Vein endothelial cell (primary cell): ENCODE measurements at places on chromosomes 6 and 20. TPM values are rescaled to one million over a fixed set of nuclear protein-coding genes. Genes with fewer than 3 reads are reported as not detected.

KCNB1 gene
- total RNA-seq = not detected in 2 replicates

C20orf202 gene
- total RNA-seq = 0.33 TPM in 1 of 2 replicates, not detected in the other

IRF4 gene
- 0.29 TPM in 1 of 2 replicates, not detected in the other for total RNA-seq

MEI4 gene
- under 0.01 TPM in 2 replicates for total RNA-seq

MCCD1 gene
- not detected in 2 replicates for total RNA-seq

E2F3 gene
- 9.5 and 11.6 TPM in 2 replicates for total RNA-seq

WFDC2 gene
- total RNA-seq = not detected in 2 replicates

NOTCH4 gene
- 53.6 and 68.6 TPM in 2 replicates for total RNA-seq

SNAP25 gene
- not detected in 2 replicates for total RNA-seq

FBXO5 gene
- 10.1 and 18.8 TPM in 2 replicates for total RNA-seq

NRN1 gene
- 47.7 and 64.3 TPM in 2 replicates for total RNA-seq

TSBP1 gene
- total RNA-seq = not detected in 2 replicates

NR2E1 gene
- not detected in 2 replicates for total RNA-seq

DCDC2 gene
- total RNA-seq = not detected in 2 replicates

HCRTR2 gene
- total RNA-seq = not detected in 2 replicates

HLA-DOA gene
- not detected in 2 replicates for total RNA-seq

CST7 gene
- not detected in 2 replicates for total RNA-seq

CGAS gene
- 3.3 and 6.3 TPM in 2 replicates for total RNA-seq

SPTLC3 gene
- total RNA-seq = 0.65 and 0.96 TPM in 2 replicates

SASH1 gene
- total RNA-seq = 105 and 116 TPM in 2 replicates

ECT2L gene
- not detected in 2 replicates for total RNA-seq

RAET1L gene
- not detected in 2 replicates for total RNA-seq

GPX6 gene
- not detected in 2 replicates for total RNA-seq

TMEM151B gene
- total RNA-seq = 0.38 and 0.65 TPM in 2 replicates

UCKL1 gene
- 32.4 and 37.9 TPM in 2 replicates for total RNA-seq

TMX4 gene
- total RNA-seq = 21.6 and 27.3 TPM in 2 replicates

IMPG1 gene
- 0.29 TPM in 1 of 2 replicates, not detected in the other for total RNA-seq

TOX2 gene
- total RNA-seq = 3.9 and 4.2 TPM in 2 replicates

DUSP15 gene
- 0.19 and 0.65 TPM in 2 replicates for total RNA-seq

EPPIN gene
- total RNA-seq = not detected in 2 replicates

ZSCAN23 gene
- 0.33 and 1.8 TPM in 2 replicates for total RNA-seq

HLA-DQA2 gene
- total RNA-seq = 0.19 TPM in 1 of 2 replicates, not detected in the other

ANGPT4 gene
- total RNA-seq = not detected in 2 replicates

E2F1 gene
- total RNA-seq = 8.2 and 10.5 TPM in 2 replicates

NRSN1 gene
- not detected in 2 replicates for total RNA-seq

FOXF2 gene
- 0.10 TPM in 1 of 2 replicates, not detected in the other for total RNA-seq

FAXC gene
- total RNA-seq = 0.19 and 0.65 TPM in 2 replicates

WFDC10B gene
- not detected in 2 replicates for total RNA-seq

PLEKHG1 gene
- 30.7 and 81.2 TPM in 2 replicates for total RNA-seq

BPIFB4 gene
- not detected in 2 replicates for total RNA-seq

TXLNB gene
- total RNA-seq = 0.33 and 0.38 TPM in 2 replicates
